ENCODE measurements at places on chromosomes 1 and 21.

DNA sequence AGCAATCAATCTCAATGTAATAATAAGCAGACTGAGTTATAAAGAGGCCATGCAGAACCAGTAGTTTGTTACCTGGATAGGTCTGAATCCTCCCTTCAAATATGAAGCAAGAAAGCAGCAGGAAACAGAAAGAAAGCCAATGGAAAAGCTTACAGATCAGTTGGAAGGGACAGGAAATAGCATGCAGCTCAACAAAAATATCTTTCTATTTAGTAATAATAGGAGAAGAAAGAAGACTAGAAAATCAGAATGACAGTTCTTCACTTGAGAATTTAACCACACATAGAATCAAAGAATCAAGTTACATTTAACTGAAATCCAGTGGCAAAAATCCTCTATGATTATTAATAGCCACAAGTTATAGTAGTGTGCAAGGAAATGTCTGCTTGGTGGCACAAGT lies 194.4 kb downstream of the EIF4G3 start:
- no peak for DNase-seq

- DNase-seq, result no peak
Measured at GRCh38 chr1:62998845-62999649, 215.1 kb downstream of the ATG4C start.

GRCh38 chr1:204453141-204453772 lies 41.3 kb downstream of the PIK3C2B start:
- no peak for DNase-seq

DNA sequence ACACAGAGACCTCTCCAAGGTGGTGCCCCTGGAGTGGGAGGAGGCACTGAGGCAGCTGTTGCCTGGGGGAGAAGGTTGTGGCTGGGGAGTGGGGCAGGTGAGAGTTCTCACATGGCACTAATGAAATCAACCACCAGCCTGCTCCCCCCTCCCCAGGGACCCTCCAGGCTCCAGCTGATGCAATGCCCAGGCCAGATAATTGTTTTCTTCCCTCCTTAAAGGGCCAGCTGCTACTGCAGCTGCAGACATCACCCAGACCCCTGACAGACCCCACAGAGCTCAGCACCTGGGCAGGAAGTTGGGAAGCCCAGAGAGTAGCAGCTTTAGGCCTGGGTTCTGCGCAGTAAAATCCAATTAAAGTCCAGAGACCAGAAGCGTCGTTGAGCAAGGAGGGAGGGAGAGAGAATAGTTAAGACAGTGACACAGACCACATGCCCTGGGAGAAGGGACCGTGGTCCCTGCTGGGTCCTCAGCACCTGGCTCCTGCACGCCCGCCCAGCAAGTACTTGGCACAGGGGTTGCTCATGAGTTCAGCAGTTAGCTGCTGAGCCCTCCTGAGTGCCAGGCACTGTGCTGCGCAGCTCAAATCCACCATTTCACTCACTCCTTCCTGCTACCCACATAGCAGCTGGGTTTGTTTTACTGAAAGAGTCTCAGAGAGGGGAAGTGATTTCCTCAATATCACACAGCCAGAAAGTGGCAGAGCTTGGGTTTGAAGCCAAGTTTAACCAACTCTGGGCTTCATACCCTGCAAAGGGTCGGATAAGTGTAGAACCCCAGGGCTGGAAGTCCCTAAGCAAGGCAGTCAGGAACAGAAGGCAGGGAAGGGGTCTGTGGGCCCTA lies 1.9 kb downstream of the RIMS3 start:
- DNase-seq, result no peak

DNA sequence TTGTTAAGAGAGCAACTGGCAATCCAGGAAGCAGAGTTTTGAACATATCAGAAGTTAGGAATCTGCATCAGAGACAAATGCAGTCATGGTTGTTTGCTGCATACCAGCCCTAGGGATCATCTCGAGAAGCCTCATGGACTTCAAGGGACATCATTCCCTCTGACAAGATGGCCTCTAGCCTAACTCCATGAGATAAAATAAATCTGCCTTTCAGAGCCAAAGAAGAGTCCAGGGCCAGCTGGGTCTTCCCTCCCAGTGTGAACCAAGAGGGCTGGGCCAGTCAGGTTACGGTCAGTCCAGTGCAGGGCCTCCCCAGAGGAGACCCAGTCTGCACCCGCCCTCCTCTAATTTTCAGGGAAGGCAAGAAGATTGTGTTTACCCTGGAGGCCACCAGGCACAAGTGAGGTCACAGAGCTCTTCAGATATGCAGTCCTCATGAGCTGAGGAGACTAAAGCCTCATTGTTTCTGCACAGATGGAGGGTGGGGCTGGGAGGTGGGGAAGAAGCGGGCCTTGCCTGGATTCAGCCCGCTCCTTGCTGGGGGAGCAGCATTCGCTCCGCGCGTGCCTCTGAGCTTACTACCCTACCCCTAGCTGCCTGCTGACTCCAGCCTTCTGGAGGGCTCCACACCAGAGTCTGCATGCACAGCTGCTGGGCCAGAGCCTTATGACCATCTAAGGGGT lies 52.8 kb downstream of the CAPN2 start:
- no peak for DNase-seq

DNA sequence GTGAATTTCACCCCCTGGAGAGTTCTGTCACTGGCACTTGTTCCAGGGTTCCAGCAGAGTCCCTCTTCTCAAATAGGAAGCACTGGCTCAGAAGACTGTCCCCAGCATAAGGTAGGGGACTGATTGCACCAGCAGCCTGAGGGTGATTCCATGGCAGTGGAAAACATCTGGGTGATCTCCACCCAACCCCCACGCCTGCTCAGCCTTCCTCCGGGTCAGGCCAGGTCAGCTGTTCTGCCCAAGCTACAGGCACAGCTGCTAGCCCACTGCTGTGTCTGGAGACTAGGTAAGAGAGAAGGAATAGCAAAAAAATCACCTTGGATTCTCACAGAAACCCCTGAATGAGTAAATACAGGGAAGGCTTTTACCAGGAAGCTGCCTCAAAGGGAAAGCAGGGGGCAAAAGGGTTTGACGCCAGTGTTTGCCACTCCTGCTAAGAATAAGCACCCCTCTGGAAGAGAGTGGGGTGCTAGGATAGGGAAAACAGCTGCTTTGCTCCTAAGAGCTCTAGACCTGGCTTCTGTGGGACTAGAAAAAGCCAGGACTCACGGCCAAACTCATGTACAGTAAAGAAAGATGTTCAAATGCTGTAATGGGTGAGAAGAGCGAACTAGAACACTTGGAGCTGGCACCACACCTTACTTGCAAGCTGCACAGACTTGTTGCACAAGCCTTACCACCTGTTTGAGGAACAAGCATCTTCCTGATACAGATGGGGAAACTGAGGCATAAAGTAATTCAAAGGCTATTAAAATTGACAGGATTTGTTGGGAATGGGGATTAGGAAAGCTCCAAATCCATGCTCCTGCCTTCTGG lies 1.0 kb upstream of the DENND2D start:
- no peak for DNase-seq

DNA sequence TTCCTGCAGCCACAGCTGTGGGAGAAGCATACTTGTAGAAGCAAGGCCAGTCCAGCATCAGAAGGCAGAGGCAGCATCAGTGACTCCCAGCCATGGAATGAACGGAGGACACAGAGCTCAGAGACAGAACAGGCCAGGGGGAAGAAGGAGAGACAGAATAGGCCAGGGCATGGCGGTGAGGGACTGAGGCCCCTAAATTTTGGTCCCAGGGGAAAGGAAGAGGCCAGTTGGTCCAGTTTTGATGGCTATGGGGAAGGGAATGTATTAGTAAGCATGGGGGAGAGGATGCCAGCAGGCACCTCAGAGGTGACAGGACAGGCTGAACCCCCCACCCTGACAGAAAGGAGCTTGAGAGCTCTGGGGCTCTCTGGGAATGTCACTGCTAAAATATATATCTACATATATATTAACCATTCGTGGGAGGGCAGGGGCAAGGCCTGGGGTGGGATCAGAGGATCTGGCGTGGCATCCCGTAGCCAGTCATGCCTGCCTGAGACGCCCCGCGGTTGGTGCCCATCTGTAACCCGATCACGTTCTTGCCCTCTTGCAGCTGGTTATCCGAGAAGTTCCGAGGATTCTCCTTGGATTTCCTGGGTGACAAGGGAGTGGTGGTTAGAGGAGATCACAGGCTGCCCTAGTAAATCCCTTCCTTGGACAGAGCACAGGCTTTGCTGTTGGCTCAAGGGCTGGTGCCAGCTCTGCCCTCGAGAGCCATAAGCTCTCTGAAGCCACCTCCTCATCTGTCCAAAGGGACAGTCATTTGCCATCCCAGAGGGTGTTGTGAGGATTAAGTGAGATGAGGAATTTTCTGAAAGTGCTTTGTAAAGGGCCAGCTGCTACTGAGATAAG lies 6.7 kb downstream of the TAGLN2 start:
- DNase-seq, result no peak

- no peak for DNase-seq
Measured at GRCh38 chr1:90705956-90706355, 11.1 kb downstream of the BARHL2 start.

DNA sequence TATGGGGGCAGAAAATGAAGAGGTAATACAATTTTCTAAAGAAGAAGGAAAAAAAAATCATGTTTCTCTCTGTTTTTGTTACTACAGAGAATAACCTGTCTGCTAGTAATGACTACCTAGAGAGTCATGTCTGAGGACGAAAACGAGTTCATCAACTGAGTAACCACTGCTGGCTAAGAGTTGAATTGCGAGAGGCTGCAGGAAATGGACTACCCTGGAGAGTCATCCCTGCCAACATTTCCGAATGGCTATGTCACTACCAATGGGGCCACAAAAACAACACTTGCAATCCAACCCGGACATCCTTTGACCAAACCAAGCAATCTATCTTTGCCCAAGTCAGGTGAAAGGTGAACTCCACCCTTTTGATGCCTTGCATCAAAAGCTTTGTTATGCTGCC lies 120.6 kb downstream of the FCRL5 start:
- DNase-seq, result no peak

GRCh38 chr1:47938520-47938919 lies 58.7 kb downstream of the TRABD2B start:
- DNase-seq, result no peak

DNA sequence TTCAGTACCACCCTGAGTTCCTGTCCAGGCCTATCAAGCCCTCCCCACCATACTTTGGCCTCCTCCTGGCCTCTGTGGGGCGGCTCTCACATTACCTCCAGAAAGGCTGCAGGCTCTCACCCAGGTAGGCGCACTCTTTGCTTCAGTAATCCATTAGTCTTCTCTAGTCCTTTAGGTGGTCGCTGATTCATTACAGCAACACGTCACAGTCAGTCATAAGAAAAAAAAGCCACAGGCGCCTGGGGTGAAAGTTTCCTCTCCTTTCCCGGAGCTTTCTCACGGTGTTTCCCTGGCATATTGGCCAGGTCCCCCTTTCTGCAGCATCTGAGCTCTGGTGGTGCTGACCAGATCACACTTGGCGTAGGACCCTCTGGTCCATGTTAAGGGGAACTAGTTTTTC lies 12.1 kb downstream of the SLFNL1 start:
- DNase-seq, result no peak

DNA sequence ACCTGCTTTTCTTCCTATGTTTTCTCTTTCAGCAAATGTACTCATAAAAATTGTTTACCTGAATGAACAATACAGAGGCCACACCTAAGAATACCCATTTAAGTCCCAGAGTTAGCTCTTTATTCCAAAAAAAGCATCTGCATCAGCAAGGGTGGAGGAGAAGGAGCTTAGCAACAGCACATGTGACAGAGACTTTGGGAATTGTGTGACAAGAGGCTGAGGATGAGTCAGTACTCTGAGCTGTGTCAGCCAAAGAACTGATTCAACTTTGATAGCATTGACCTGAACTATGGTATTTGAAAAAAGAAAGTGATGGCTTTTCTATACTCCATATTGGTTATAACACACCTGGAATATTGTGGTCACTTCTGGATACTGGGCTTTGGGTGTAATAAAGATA lies 162.7 kb downstream of the ZNF648 start:
- no peak for DNase-seq

GRCh38 chr1:56034222-56034621 lies 545.1 kb downstream of the PLPP3 start:
- no peak for DNase-seq

DNA sequence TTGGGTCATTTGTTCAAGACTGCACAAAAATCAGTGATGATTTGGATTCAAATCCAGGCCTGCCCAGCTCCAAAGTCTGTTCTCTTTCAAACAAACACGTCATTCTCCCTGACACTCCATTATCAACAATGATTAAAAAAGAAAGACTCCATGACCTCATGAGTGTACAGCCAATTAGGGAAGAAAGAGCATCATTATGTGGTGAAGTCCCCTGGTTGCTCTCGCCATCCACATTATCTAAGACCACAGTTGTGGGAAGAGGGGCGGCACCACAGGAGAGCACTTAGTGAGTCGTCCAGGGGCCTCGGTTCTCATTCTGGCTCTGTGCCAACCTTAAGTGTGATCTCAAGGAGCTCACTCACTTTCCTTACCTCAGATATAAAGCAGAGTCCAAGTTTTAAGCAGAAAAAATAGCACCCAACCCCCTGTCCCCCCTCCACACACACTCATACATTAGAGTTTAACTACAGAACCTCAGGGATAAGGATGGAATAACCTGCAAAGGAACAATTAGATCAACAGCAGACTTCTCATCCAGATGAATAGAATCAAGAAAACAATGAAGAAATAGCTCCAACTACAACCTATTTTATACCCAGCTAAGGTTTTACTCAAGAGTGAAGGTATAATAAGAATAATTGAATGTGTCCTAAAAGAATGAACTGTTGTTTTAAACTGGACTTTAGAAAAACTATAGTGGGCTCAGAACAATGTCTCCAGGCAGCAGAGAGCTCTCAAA lies 47.8 kb downstream of the COL6A1 start:
- no peak for DNase-seq

DNA sequence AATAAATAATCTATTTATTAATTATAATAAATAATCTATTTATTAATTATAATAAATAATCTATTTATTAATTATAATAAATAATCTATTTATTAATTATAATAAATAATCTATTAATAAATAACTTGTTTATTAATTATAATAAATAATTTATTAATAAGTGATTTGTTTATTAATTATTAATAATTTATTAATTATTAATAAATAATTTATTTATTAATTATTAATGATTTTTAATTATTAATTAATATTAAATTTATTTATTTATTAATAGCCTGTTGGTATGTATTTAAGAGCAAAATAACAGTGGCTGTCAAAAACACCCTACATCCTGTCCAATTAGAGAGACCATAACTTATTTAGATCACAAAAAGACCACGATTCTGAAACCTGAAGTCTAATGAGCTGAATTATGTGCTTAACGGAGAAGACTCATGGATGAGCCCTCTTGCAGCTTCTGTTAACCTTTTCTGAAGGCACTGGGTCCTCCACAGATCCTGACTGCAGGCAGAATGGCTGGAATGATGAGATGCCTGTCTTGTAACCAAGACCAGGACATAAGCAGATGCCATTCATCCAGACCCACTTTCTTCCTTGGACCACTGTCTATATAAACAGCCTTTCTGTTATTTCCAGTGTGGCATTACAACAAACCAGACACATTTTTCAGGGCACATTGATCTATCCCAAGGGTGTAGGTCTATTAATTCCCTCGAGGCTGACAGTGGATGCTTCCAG lies 134.2 kb downstream of the SETD4 start:
- no peak for DNase-seq

All from vagina (tissue), 2 donors.